ENCODE measurements at places on chromosomes 13 and 19.
A peak's percentile ranks its signal among the peaks of the same experiment; 100 is the strongest.

DNA sequence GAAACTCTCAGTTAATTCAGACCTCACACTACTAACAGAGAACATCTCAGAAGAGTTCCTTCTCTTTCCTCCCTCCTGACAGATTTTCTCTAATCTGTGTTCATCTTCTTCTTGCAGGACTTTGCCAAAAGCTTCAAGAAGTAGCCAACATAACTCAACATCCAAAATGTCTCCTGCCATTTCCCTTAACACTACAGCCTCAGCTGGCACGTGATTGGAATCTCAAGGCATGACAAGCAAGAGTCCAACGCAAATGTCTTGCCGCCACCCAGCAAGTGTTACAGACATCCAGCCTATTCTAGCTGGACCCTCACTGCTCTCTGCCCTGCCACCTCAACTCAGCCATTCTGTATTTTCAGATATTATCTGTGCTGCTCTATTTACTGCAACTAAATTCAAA, 135.1 kb downstream of the DNAJC15 start:
- DNase-seq = no peak

DNA sequence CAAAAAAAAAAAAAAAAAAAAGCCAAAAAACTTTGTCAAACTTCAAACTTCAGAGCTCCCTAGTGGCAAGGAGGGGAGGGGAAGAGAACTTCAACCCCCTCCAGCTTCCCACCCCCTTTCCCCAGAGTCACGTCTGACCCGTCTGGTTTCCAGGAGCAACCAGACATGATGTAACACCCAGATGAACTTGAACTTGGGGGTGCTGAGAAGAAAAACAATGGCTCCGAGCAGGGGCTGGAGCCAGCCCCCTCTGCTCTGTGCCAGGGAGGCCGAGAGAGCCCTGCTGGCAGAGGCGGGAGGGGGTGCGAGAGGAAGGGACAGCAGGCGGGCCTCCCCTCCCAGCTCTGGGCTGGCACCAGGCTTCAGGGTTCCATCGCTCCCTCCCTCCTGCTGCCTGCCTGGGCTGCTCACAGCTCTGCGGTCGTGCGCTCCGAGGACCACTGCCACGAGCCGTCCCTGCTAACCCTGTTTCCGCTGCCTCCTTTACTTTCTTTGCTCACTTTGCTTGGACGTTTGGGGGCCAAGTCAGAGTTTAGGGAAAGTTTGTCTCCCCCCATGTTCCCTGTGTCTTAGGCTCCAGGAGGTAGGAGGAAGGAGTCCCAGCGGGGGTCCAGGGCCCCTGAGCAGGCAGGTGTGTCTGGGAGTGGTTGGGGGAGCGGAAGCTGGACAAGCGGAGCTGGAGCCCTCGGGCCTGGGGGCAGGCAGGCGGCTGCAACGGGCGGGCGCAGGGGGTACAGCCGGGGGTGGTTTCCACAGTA, 11.1 kb downstream of the LYL1 start:
- DNase-seq = no peak

DNA sequence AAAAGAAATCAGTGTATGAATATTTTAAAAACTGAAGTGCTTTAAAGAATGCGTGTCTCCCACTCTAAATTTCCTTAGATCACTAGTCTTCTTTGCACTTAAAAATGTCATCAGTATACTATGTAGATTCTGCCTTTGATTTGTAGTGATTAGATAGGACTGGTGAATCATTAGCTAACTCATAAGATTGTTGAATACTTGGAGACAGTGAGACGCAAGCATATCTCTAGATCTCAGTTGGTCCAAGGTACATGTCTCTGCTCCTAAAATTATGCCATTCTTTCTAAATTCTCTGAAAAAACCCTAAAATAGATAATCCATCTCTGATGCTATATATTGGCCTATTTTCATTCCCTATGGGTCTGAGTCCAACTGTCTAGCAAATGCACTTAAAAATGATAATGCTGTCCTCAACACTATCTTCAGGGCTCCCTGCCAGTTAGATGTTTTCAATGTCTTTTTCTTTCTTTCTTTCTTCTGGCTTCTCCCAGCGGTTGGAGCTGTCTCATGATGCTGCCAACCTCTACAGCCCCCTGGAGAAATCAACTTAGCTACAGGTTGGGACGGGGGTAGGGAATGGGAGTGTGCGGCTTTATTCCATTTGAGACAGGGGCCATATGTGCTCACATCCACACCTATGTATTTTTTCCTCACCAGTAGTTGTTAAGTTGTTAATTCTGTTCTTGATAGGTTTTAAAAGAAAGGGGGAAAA, 301.0 kb downstream of the NDFIP2 start:
- DNase-seq = no peak

DNA sequence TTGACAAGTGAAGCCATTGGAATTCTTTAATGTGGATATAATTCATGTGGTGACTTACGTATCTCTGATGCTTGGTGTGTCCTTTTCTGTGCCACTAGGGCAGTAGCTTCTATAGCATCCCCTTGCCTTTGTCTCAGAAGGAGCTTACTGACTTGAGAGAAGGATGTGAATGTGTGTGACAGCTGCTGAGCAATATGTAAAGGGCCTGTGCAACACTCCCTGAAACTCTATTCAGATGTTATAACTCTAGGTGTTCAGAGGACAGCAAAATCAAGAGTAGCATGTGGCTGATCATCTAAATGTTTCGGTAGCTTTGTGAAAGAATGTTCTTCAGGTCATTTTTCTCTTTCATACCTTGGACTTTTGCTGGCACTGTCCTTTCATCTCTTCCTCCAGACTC, 189.5 kb downstream of the LMO7 start:
- DNase-seq = no peak

DNA sequence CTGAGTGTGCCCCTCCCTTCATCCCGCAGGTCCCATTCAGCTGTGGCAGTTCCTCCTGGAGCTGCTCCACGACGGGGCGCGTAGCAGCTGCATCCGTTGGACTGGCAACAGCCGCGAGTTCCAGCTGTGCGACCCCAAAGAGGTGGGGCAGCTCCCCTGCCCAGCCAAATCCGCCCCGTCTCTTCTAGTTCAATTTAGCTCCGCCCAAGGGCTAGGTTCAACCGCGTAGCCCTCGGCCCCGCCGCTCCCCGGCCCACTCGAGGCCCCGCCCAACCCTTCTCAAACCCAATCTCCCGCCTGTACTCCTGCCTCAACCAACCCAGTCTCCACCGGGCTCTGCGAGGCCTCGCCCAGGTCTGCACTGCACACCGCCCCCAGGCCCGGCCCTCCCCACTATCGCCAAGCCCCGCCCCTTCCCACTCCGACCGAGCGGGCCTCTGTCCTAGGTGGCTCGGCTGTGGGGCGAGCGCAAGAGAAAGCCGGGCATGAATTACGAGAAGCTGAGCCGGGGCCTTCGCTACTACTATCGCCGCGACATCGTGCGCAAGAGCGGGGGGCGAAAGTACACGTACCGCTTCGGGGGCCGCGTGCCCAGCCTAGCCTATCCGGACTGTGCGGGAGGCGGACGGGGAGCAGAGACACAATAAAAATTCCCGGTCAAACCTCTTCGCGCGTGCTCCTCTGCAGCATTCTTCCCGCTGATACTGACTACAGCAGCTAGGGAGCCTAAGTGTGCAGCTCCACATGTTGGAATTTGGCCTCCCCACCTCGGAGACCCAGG, 2.9 kb downstream of the ETV2 start:
- DNase-seq = peak; percentile 97

GRCh38 chr19:18809149-18809868, 18.2 kb upstream of the COMP start:
- DNase-seq = no peak

DNA sequence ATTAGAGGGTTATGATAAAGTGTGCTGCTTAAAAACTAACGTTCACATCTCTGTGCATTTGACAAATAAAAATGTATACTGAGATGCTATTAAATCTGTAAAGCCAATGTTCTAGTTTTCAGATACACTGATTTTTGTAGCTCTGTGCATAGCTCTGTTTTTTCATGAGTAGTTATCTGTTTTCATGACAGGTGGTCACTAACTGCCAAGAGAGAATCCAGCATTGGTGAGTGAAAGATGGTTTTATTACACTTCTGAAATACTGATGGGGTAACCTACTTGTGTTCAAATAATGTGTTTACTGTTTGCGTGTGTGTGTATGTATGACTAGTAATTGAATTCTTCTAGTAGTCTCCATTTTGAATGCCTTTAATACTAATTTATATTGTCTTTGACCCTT, 29.0 kb downstream of the URI1 start:
- DNase-seq = no peak

- no peak for DNase-seq
These were observed 111.4 kb downstream of the ZAR1L start for GRCh38 chr13:32203736-32204135.

GRCh38 chr13:112940236-112940635, 28.8 kb upstream of the MCF2L start:
- no peak for DNase-seq

- DNase-seq = no peak
These were observed 125.1 kb upstream of the STARD13 start for GRCh38 chr13:33410619-33411018.

DNA sequence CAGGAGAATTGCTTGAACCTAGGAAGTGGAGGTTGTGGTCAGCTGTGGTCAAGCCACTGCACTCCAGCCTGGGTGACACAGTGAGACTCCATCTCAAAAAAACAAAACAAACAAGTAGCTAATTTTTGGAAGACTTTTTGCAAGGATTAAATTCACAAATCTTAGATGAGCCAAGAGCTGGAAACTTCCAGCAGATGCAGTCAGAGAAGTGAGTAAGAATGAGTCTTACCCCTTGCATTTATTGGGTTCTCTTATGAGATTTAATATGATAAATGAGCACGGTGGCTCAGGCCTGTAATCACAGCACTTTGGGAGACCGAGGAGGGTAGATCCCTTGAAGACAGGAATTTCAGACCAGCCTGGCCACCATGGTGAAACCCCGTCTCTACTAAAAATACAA, 44.9 kb upstream of the NBEA start:
- DNase-seq = no peak

- DNase-seq = no peak
These were observed 10.9 kb upstream of the CACNG7 start for GRCh38 chr19:53898166-53898565.

- no peak for DNase-seq
These were observed 1781.9 kb upstream of the MIR17HG start for GRCh38 chr13:89565476-89566100.

All from NAMALWA (cell line).